ENCODE measurements at places on chromosomes 2 and 18.

DNA sequence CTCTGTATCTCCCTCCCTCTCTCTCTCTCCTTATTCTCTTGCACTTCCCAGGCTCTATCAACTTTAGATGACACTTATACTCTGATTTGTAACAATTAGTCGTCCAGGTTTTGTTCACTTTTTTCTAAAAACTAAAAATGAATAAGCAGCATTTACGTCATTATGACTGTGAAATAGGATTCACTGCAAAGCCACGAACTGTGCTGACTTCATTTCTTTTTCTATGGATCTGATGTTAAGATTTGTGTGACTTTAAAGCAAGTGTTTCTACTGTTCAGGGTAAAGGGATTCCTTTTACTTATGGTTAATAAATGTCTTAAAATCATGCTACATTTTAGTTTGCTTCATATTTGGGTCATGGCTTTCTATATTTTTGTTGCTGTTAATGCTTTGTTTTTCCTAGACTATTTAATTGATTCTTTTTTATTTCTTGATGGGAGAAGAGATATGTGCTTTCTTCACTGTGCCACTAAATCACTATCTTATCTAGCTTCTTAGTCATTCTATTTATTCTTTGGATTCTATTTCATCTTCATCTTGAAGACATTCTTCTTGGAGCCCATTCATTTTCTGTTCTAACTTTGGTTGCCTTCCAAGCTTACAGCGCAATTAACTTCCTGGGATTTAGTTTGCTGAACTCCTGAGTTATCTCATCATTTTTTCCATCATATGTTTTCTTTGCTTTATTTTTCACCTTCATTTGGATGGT, 480.4 kb upstream of the TRIB2 start:
- no peak for DNase-seq

DNA sequence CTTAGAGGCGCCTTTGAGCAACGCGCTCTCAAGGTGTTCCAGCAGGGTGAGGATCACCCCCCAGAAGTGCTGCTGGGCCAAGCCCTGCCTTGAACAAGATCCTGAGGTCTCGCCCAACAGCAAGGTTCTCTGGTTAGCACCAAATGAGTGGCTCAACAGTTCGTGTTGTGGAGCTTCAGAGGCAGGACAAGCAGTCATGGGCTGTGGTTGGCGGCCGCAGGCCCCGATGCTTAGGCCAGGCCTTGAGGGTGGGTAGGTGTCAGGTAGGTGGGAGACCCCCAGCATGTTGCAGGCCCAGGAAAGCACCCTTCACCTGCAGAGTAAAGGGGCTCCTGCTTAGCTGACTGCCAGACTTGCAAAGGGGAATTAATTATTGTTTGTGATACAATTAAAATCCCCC, 70.2 kb upstream of the FOSL2 start:
- DNase-seq = no peak

GRCh38 chr2:99822474-99823207, 319.7 kb downstream of the AFF3 start:
- no peak for DNase-seq

GRCh38 chr2:156445296-156446220, 9.4 kb downstream of the GPD2 start:
- DNase-seq = no peak

DNA sequence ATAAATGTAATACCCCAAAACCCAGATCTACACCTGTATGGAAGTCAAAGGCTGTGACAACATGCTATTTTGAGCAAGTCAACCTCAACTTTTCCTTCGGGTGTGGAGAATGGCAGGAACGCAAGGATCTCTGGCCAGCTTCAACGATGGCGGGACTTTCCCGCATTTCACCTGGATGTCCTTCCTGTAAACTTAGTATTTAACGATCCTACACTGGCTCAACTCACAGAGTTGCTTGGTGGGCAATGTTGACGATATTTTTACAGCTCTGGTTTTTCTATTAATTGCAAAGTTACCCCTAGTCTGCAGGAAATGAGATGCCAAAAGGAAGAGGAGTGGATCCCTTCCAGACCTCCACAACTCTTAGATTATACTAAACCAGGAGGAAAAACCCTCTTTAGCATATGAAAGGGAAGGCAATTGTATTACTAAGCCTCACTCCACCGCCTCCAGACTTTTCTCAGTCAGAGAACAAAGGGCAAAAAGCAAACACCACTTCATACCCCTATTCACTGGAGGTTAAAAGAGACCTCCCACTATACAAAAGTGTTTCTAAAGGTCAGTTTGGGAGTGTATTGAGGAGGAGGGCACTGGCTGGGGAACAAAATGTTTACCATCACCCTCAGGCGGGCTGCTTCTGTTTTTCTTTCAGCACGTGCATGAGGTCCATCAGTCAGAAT, 56.5 kb upstream of the ACVR1 start:
- no peak for DNase-seq

- no peak for DNase-seq
Observed at GRCh38 chr2:74584088-74584645, 29.6 kb downstream of the DOK1 start.

GRCh38 chr18:45413180-45413836, 202.0 kb upstream of the SLC14A2 start:
- DNase-seq = no peak

DNA sequence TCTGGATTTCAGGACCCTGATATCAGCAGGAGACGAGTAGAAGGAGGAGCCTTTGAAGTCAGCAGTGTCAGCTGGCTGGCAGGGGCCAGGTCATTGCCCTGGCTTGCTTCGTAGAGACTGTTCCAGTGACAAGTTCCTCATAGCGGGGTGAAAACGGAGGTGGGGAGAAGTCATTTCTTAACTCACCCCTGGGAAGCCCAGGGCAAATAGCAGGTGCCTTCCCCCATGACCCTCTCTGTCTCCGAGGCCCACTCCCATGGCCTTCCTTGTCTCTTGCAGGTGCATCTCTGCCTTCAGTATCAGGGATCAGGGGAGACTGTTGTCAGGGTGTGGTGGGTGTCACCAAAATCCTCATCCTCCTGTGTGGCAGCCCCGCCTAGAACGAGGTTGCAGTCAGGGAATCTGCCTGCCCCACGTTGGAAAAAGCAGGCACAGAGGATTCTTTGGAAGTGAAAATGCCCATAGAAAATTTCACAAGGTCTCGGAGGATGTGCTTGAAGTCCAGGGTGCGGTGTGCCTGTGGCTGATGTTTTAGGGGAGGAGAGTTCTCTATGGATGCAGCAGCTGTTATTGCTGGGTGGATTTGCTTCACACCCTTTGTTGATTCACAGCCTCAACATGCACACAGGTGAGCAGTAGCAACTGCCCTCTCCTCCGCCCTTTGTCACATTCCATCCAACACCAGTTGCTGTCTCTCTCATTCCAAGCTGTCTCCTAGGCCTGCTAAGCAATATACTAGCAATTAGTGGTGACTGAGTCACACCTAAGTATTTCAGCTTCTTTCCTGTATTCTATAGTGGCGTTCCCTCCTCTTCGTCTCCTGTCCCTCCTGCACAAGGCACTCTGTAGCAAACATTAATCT, 142.6 kb upstream of the FHL2 start:
- DNase-seq = no peak

- DNase-seq = no peak
Observed at GRCh38 chr2:29817801-29818680, 103.3 kb downstream of the ALK start.

DNA sequence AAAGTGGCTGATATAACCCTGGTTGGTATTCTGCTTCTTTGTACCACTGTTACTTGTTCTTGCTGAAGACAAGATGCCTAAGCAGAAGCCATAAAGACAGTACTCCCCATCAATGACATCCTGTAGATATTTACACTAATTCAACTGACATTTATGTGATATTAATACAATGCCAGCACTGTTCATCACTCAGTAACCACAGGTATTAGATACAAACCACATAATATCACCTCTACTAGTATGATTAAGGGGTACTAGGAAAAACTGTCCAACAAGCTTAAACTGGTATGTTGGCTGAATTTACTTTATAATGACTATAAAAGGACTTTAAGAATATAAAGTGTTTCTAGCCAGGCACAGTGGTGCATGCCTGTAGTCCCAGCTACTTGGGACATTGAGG, 65.8 kb downstream of the RTN4 start:
- DNase-seq = no peak

GRCh38 chr2:233832414-233832813, 21.9 kb downstream of the HJURP start:
- no peak for DNase-seq

DNA sequence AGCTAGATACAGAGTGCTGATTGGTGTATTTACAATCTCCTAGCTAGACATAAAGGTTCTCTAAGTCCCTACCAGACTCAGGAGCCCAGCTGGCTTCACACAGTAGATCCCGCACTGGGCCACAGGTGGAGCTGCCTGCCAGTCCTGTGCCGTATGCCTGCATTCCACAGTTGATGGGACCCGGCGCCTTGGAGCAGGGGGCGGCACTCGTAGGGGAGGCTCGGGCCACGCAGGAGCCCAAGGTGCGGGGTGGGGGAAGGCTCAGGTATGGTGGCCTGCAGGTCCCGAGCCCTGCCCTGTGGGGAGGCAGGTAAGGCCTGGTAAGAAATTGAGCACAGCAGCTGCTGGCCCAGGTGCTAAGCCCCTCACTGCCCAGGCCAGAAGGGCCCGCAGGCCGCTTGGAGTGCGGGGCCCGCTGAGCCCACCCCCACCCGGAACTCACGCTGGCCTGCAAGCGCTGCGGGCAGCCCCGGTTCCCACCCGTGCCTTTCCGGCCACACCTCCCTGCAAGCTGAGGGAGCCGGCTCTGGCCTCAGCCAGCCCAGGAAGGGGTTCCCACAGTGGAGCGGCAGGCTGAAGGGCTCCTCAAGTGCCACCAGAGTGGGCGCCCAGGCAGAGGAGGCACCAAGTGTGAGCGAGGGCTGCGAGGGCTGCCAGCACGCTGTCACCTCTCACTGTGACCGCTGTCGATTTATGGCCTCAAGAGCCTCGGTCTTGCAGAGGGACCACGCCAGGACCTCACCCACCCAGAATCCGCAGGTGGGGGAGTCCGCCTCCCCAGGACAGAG, 76.5 kb downstream of the MEX3C start:
- DNase-seq = no peak

DNA sequence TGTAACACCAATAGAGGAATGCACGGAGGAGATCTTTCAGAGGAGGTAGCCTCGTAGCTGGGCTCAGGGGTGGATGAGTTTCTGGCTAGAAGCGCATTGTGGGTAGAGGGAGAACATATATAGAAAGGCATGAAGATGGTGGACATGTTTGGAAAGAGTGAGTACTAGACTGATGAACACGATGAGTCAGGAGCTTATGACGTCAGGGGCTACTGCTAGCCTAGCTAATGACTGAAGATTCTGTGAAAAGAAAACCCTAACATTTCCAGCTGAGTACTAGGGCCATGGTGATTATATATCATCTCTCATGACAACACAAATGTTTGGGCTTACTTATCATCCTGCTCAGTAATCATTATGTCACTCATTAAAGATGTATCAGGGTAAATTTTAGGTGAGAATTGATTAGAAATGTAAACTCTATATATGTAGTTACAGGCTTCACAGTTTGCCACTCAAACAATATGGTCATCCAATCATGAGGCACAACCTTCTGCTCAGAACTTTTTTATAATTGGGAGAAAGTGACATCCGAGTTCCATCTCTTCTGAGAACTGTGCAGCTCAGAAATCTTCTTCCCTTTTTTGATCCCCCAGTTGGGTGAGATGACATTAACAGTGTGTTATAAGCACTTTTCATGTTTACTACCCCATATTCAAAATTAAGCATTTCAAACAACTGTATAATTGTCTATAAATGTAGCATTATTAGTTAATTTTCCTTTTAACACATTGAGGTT, 22.2 kb upstream of the IL1RN start:
- DNase-seq = no peak

DNA sequence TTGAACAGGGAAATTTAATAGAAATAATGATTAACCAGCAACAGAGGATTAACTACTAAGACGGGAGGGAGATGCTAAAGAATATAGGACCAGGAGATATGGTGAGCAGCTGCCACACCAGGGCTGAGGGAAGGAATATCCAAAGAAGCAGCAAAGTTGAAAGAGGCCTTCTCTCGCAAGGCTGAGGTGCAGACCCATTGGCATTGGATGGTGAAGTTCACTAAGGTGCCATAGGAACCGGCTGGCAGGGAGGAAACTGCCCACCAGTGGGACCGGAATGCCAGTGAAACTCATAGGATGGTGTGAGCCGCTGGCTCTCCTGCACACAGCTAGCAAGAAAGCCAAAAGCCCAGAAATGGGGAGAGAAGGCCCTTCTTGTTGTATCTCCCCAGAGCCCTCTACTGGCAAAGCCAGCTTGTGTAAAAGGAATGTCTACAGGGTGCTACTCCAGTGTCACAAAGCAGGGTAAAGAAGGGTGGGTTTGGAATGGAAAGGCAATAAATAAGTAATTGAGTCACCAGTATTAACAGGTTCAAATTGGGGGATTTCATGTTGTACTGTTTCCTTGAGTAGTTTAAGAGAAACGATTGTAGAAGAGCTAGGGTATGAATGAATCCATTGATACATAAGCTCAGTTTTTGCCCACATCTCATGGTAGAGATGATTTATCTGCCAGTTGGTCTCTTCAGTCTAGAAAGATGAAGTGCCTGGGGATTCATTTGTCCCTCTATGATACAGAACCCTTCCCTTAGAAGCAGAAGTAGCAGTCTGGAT, 36.0 kb downstream of the FARP2 start:
- DNase-seq = no peak

DNA sequence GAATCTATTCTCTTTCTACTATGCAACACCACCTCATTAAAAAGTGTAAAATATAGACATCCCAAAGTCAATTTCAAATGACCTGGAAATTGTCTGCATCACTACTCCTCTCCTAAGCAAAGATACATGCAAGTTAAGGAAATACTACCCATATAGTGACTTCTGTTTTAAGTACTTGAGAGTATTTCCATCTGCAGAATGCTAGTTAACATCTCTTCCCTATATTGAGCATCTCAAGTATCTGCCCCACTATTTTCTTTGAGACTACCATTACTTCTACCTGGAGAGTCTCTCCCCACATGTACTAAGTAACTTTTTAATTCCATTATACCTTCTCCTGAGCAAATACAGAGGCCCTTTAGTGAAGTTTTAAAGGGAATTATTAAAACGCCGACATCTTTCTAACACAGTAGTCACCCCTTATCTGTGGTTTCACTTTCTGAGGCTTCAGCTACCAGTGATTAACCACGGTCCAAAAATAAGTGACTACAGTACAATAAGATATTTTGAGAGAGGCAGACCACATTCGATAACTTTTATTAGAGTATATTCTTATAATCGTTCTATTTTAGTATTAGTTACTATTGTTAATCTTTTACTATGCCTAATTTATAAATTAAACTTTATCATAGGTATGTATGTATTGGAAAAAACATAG, 21.8 kb downstream of the CWC22 start:
- DNase-seq = no peak

DNA sequence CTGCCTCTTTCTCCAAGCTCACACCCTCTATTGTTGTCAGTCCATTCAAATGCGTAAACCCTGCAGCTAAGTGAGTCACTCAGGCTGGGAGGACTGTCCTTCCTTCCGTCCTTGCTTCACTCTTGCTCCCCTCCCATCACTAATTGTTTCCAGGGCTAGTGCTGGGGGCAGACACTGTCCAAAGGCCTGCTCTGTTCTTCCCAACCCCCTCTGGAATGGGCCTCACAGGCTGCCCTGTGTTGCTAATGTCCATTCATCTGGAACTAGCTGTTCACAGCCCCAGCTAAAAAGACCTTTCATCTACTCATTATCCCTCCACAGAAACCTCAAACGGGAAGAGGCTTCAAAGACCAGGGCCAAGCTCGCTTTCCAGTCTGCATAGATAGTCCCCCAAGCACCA, 31.9 kb upstream of the NRP2 start:
- DNase-seq = no peak
